Activated CD4-positive, alpha-beta T cell treated with anti-CD3 and anti-CD28 coated beads, Interleukin-2, amount 50 U/mL, for 4 hours (primary cell): ENCODE measurements at places on chromosomes 7 and 10.

GRCh38 chr7:18530224-18531179 is 35.0 kb downstream of the HDAC9 start:
- no peak for DNase-seq

- DNase-seq: no peak
Measured at GRCh38 chr7:108138911-108139310, 8.8 kb upstream of the LAMB4 start.

- DNase-seq: no peak
Measured at GRCh38 chr7:17996442-17997223, 31.0 kb downstream of the PRPS1L1 start.

DNA sequence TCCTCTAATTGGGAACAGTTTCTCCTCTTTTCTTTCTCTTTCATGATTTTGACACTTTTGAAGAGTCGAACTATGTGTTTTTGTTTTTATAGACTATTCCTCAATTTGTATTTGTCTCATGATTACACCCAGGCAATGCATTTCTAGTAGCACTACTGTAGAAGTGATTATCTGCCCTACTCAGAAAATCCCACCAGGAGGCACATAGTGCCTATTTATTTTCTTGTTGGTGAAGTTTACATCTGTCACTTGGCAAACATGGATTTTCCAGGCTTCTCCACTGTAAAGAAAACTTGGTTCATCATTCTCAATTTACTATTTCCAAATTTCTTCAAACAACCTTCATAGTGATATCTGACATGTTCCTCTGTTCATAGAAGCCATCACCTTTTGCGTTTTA is 893.9 kb downstream of the CCSER2 start:
- DNase-seq: no peak

DNA sequence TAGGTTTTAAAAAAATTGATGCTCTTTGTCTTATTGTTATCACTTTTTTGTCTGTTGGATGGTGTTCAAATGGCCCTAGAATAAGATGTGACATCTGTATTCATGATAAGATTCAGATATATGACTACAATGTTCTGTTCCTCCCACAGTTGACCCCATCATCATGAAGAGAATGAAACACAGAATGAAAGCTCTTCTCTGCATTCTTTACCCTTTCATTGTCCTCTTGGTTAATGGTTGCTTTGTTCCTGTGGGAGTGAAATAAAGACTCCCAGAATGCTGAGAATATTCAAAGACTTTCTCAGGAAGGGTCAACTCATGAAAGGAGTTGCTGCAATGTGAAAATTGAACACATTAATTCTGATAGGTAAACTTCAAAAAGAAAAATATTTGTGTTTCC is 1015.8 kb downstream of the SORCS3 start:
- no peak for DNase-seq

GRCh38 chr10:131979821-131980270 is 1.9 kb downstream of the BNIP3 start:
- DNase-seq: no peak

GRCh38 chr7:80918399-80918798 is 452 bp downstream of the SEMA3C start:
- DNase-seq: no peak

DNA sequence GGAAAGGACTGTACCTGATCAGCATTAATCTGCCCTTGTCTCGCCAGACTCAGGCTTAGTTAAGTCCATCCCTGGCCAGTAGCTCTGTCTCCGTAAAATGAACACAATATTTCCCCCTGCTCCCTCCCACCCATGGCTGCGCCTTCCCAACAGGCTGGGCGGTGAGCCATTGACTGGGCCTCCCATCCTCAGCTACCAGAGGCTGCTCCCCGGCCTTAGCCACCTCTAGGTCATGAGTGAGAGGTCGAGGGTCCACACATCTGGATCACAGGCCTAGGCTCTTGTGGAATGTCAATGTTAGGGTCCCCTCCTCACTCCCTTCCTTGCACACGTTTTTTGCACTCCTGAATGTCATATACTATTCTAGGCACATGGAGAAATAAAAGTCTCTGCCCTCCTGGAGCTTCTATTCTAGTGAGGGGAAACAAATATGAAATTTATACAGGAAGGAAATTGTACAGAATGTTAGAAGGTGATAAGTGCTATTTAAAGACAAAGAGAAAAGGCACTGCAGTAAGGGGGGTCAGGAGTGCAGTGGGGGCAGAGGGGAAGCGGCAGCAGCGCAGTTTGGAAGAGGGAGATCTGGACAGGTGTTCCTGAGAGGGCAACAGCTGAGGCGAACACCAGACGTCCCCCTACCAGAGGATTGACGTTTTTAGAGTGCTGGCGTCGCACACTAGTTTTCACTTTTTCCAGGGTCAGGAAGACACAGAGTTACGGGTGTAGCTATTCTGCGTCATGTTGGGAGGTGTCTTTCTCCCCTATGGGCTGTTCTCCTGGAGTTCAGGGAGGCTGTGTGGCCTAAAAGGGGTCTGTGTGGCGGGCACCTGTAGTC is 17.2 kb upstream of the EIF5AL1 start:
- DNase-seq: no peak

GRCh38 chr10:74824900-74825370 is 1.5 kb upstream of the KAT6B start:
- peak; percentile 29 for DNase-seq

- no peak for DNase-seq
Measured at GRCh38 chr7:48078470-48078869, 10.6 kb upstream of the UPP1 start.

GRCh38 chr10:30637881-30638467 is 8.4 kb upstream of the LYZL2 start:
- DNase-seq: no peak

- peak; percentile 6 for DNase-seq
Measured at GRCh38 chr10:91409069-91409868, 875 bp upstream of the HECTD2 start.

- no peak for DNase-seq
Measured at GRCh38 chr7:139752148-139752547, 25.6 kb downstream of the HIPK2 start.

- no peak for DNase-seq
Measured at GRCh38 chr10:48791267-48791928, 106.7 kb downstream of the WDFY4 start.

DNA sequence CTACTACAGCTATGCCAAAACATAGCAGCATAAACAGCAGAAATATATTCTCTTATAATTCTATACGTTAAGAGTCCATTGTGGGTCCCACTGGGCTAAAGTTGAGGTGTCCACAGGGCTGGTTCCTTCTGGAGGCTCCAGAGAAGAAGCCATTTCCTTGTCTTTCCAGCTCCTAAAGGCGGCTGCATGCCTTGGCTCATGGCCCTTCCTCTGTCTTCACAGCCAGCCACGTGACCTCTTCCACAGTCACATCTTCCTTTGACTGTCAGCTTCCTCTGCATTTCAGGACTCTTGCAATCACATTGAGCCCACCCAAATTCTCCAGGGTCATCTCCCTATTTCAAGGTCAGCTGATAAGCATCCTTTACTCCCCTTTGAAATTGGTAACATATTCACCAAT is 17.2 kb downstream of the NACAD start:
- no peak for DNase-seq

GRCh38 chr10:29736366-29737073 is 101.7 kb upstream of the SVIL start:
- peak; percentile 18 for DNase-seq

- no peak for DNase-seq
Measured at GRCh38 chr10:122188706-122189105, 82.4 kb upstream of the BTBD16 start.

DNA sequence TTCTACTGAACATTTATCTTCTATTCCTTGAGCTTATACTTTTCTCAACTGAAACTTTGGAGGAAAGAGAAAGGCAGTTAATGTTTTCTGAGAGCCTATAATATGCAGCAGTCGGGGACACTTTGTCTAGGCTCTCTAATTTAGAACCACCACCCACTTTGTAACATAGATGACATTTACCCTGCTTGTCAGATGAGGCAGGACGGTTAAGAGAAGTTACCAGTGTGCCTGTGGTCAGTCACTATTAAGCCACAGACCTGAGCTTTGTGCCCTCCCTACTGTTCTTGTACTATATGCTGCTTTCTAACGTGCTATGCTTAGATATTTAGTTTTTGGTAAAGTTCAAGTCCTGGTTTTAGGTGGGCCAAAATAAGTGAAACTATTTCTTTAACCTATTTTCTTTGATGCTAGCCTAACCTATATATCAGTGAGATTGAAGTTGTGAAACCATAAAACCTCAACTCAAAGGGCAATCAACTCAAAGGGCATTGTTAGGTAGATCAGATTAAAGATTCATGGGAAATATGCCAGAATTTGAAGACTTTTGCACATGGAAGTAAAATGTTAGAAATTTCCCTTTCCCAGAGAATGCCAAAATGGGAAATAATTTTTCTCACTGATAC is 156.5 kb upstream of the AGR3 start:
- no peak for DNase-seq

- DNase-seq: no peak
Measured at GRCh38 chr7:128151635-128152034, 89.4 kb upstream of the LEP start.

GRCh38 chr7:120216947-120217346 is 56.0 kb upstream of the KCND2 start:
- no peak for DNase-seq

GRCh38 chr7:131336956-131337355 is 9.3 kb downstream of the MKLN1 start:
- no peak for DNase-seq

DNA sequence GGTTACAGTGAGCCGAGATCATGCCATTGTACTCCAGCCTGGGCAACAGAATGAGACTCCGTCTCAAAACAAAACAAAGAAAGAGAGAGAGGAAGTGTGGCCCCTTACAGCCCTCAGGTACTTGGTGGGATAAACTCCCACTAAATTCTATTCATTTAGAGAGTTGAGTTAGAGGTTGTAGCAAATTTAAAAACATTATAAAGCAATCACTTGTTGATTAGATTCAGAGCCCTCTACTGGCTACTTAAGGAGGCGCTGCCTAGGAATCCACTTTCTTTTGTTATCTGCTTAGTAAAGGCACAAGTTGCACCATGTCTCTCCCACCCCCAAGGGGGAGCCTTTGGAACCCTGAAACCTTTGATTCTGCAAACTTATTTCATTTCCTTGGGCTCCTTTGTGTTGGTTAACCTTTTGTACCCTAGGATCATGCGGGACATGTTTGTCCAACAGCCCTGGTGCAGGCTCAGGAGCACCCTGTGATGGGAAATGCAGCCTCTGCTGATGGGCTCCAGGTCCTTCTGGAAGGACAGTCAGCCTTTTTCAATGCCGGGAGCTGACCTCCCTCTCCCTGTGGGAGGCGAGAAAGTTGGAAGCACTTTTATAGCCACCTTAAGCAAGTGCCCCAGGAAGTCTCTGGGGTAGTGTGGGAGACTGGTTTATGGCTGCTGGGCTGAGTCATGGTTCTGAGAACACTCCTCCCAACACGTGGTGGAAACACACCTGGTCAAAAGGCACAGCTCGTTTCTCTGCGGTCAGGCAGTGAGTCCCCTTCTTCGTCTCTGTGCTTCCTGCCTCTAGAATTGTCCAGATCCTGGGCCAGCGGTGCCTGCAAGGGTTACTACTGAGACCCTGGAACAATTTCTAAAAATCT is 2.3 kb downstream of the HKDC1 start:
- DNase-seq: peak; percentile 65

GRCh38 chr7:80278737-80279136 is 144.1 kb downstream of the GNAI1 start:
- DNase-seq: no peak

GRCh38 chr10:11105676-11106004 is 88.0 kb downstream of the CELF2 start:
- DNase-seq: no peak
